ENCODE measurements at places on chromosomes 6 and 20.

- no peak for DNase-seq
Measured at GRCh38 chr6:156398966-156399365, 378.2 kb upstream of the ARID1B start.

DNA sequence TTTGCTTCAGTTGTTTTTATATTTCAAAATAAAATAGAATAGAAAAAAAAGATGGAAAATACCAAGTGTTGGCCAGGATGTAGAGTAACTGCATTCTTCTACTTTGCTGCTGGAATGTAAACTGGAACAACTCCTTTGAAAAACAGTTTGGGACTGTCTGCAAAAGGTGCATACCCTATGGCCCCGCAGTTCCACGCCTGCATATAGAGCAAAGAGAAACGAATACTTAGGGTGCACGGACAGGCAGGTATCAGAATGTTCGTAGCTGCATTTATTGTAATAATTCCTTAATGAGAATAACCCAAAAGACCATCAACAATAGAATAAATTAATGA is 603 bp upstream of the RAB23 start:
- no peak for DNase-seq

DNA sequence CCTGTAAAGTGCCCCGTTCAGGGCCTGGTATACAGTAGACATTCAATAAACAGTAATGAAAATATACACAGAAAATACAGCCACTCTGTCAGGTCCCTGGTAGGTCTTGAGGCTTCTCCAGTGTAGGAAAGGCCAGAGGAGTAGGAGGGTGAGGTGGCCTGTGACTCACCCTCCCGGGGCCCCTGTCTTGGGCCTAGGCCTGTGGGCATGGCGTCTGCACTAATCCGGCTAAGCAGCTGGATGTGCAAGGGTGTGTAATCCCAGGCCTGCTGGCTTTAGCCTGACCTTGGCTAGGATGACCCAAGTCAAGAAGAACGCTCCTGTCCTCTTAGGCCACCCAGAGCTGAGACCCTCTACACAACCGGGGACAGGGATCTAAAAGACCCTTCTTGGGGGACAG is 84.9 kb downstream of the KCNB1 start:
- no peak for DNase-seq

- DNase-seq, result no peak
Measured at GRCh38 chr20:11274141-11274594, 600.4 kb upstream of the JAG1 start.

GRCh38 chr6:21596145-21596948 is 2.8 kb downstream of the SOX4 start:
- no peak for DNase-seq

DNA sequence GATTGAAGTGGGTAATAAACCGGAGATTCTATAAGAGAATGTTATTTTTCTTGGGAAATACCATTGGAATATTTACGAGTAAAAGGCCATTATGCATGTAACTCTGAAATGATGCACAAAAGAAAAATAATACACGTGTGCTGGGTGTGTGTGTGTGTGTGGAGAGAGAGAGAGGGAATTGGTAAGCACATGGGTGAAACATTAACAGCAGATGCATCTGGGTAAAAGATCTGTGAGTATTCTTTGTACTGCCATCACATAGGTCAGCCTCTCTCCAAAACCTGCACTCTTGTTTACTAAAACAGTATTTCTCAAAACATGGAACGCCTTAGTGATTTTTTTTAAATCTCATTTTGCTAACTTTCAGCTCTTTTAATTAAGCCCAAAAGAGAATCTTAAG is 28.9 kb downstream of the EYA2 start:
- DNase-seq, result no peak
